Activated T-helper 1 cell treated with anti-CD3 and anti-CD28 coated beads, Interleukin-2, amount 50 U/mL, for 16 hours (primary cell): ENCODE measurements at places on chromosomes 1 and 21.
A peak's percentile ranks its signal among the peaks of the same experiment; 100 is the strongest.

- peak; percentile 64 for DNase-seq
These were observed 9.8 kb downstream of the PDXK start for GRCh38 chr21:43728467-43729390.

DNA sequence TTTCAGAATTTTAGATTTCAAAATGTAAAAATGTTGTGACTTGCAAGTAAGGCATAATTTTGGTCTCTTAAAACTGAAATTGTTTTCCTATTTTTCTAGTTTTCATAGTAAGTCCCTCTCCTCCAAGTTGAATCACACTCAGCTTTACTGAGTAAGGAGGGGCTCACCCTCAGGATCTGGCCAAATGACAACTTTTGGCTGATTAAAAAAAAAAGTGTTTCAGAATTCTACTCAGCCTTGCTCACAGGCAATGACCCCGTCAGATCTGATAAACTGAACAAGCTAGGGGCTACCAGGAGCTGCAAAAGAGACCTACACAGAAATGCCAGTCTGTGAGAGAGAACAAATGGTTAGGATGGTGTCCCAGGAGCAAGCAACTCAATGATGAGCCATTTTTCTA is 159.8 kb downstream of the PBX1 start:
- no peak for DNase-seq

DNA sequence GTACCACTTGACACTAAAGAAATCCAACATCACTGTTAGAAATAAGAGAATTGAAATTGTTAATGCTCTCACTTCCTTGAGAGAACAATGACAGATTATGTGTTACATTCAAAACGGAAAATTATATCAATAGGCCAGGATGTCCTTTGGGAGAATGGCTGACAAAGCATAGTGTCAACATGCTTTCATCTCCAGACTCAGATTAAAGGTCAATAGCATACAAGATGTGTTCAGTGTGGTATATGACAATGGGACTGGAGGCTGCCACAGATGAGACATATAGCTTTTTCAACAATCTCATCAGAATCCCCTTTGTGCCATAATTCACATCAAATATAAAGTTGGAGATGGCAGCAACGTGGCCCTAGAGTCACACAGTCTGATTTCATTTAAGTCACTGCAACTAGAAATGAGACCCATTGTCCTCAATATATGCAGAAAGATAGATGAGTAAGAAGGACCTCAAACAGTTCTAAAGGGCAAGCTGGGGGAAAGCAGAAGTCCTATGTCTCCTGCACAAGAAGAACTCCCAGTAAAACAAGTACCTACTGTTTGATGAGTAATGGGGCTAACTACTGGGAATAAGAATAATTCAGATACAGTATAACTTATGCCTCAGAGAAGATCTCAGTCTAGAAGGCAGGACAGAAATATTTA is 327.9 kb downstream of the TTLL7 start:
- no peak for DNase-seq

DNA sequence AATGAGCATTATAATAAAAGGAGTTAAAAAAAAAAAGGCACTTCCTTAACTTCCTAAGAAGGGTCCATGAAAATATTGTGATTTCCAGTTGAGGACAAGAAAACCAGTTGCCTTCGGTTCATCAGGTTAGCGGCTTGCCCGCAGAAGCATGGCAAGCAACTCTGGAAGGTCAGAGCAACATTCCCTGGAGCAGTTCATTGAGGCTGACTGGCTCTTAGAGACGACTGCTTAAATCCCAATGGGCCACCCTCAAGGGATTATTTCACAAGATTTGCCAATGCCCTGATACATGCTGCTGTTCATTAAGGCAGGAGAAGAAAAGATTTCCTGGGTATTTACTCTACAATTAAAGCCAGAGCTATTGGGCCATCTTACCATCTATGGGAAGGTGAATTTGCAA is 29.0 kb upstream of the CASQ2 start:
- no peak for DNase-seq

- DNase-seq, result no peak
These were observed 20.2 kb upstream of the S1PR1 start for GRCh38 chr1:101216623-101217022.

DNA sequence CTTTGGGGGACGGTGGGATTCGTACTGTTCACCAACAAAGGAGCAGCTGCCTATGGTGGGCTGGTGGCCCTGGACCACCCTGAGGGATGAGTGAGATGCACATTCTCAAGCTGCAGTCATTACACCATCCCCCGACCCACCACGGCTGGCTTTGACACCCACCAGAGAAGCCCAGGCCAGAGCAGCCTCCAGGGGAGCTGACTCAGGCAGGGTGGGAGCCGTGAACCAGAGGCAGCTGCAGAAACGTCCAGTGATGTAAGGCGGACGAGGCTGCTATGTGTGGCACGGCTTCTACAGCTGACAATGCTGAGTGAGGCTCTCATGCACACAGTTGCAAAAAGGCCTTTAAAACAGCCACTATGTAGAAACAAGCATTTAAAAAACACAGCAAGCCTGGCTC is 40.1 kb downstream of the CHAF1B start:
- DNase-seq, result no peak

DNA sequence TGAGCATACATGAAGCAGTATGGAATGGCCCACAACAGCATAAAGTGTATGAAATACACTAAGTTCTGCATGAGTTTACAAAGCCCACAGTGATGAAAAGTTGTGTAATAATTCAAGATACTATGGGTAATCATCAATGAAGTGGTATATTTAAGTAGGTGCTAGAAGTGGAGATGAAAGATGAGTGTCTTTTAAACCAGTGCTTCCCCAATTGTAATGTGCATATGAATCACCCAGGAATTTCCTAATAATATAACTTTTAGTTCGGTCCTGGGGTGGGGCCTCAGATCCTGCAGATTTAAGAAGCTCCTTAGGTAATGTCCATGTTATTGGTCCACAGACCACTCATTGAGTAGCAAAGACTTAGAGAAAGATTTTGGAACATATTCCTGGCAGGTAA is 184.9 kb downstream of the DUSP10 start:
- DNase-seq, result no peak

DNA sequence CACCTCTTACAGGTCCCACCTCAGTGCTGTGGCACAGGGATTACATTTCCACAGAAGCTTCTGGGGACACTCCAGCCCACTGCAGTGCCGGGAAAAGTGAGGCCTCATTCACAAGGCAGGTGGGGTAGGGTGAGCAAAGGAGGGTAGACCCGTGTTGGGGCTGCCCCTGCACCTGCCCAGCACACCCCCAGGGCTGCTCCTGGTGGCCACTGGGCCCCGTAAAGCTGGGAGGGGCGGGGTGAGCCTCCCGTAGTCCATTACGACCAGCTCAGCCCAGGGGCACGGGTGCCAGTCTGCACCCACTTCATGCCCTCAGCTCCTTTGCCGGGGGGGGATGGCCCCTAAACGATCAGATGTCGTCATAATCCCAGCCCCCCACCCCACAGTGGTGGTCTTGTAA is 39.5 kb downstream of the AJAP1 start:
- no peak for DNase-seq

DNA sequence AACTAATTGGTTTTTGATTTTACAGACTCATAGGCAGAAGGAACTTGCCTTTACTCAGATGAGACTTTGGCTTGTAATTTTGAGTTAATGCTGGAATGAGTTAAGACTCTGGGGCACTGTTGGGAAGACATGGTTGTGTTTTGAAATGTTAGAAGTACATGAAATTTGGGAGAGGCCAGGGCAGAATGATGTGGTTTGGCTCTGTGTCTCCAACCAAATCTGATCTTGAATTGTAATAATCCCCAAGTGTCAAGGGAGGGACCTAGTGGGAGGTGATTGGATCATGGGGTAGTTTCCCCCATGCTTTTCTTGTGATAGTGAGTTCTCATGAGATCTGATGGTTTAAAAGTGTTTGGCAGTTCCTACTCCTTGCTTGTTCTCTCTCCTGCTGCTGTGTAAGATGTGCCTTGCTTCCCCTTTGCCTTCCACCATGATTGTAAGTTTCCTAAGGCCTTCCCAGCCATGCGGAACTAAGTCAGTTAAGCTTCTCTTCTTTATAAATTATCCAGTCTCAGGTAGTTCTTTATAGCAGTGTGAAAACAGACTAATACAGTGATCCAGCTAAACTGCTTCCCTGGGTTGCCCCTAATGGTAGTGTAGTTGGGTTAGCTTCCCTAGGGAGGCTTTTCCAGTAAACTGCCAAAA is 10.2 kb downstream of the CPT2 start:
- DNase-seq, result no peak

DNA sequence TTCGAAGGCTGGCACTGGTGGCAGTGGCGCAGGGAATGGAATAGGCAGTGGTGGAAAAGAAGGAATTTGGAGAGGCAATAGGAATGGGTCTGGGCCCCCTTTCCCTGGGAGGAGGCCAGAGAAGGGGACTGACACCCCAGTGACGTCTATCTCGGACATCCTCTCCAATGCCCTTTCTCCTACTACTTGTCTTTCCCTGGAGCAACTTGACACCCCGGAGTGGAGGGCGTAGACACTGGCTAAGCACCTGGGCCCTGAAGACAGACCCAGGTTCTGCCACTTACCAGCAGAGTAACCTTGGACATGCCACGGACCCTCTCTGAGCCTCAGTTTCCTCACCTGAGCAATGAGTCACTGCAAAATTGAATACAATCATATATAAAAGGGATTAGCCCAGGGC is 86.8 kb downstream of the CAMK2N1 start:
- DNase-seq, result no peak

GRCh38 chr1:109290998-109291397 is 8.1 kb upstream of the PSRC1 start:
- no peak for DNase-seq

DNA sequence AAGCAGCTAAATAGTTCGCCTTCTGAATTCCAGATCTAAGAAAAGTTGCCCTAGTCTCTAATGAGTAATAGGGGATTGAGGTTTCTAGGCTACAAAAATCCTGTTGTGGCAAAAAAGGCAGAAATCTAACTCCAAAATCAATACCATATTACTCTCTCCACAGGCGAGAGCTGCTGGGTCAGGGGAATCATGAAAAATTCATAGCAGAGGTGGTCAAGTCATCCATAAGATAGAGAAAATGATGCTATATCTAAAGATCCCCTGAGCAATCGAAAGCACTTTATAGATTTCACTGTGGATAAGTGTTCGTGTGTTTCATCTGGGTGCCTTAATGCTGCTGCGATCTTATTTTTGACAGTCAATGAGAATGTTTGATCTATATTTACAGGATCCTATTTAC is 417.7 kb downstream of the AGBL4 start:
- no peak for DNase-seq

DNA sequence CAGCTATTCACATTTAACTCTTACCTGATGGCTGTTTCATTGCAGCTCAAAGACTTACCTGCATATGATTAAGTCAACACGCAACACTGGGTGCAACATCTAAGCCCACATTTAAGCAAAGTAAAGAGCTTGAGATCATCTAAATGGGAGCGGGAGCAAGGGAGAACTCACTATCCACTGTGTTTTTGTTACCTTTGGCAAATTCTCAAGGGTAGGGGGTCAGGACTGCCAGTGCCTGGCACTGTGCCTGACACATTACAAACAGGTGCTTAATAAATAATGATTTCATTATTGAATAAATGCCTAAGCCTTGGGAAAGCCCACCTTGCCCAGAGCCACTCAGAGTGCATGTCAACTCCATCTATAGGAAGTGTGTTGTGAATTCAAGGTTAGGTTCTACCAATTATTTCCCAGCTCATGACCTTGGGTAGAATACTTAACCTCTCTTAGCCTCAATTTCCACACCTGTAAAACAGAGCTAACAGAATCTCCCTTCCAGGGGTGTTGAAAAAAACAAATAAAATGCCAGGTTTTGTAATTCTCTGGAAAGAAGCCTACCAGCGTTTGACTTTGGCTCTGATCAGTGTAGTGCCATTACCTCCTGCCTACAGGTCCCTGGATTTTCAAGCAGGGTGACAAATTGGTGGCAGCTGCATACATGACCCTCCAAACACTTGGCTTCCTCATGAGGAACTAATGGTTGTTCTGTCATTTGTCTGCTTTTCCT is 109.7 kb downstream of the TGFBR3 start:
- DNase-seq, result no peak

GRCh38 chr1:48266576-48266975 is 44.1 kb downstream of the SLC5A9 start:
- no peak for DNase-seq

DNA sequence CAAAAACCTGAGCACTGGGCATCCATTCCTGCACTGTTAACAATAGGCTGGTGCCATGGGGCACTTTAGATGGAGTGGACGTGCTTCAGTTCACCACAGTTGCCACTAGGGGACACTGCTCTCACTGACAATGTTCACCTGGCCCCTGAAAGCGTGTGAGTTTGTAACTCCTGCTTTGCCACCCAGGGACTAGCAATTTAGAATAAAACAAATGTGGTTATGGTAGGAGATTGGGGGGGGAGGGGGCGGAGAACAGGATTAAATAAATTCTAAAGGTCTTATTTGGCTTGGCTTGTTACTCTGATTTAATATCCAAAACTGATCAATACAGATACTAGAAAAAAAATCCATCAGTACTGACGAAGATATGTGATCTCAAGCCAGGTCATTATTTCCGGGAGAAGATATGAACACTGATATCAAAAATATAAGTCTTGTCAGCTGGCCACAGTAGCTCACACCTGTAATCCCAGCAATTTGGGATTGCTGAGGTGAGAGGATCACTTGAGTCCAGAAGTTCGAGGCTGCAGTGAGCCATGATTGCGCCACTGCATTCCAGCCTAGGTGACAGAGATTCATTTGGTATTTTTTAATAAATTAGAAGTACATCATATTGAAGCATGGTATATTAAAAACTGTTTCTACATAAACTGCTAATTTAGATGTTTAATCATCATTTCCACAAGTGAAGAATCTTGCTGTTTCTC is 23.2 kb downstream of the INTS7 start:
- DNase-seq, result peak; percentile 28

DNA sequence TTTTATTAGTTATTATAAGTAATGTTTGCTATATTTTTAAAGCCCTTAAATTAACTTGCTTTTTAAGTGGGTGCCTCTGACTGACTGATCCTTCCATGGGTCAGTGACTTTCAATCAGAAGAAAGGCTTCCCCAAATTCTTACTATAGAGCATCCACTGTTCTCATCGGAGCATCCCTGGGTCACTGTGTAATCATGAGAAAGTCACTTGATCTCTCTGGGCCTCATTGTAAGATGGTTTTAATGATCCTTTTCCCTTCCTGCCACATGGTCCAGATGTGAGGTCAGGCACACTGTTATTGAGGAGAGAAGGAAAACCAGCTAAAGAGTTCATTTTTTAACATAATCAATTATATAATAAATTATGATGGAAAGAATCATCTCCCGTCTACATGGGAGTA is 11.0 kb upstream of the NBL1 start:
- DNase-seq, result no peak

DNA sequence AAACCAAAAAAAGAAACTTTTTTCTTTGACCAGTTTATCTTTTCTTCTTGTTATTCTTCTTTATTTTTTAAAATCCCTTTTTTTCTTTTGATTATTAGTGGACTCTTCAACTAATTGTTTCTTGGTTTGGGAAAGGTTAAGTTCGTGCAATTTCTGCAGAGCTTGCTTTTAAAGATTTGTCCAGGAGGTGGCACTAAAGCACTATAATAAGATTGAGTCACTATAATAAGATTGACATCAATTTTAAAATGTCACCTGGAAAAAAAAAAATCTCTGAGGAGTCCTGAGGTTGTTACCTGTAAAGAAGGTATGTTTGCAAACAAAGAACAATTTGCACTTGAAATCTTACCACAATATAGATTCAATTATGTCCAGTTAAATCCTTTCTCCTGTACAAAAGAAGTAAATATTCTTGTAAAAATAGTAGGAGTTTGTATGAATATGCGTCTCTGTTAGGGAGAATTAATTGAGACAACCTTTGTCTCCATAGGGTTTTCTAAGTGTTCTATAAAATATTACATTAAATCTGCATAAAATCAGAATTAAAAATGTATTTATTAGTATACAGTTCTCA is 166.7 kb downstream of the ADGRL4 start:
- no peak for DNase-seq
